ENCODE measurements at places on chromosomes 11 and 22.
A peak's percentile ranks its signal among the peaks of the same experiment; 100 is the strongest.

- DNase-seq = no peak
These were observed 16.2 kb upstream of the CTTN start for GRCh38 chr11:70381872-70382861.

DNA sequence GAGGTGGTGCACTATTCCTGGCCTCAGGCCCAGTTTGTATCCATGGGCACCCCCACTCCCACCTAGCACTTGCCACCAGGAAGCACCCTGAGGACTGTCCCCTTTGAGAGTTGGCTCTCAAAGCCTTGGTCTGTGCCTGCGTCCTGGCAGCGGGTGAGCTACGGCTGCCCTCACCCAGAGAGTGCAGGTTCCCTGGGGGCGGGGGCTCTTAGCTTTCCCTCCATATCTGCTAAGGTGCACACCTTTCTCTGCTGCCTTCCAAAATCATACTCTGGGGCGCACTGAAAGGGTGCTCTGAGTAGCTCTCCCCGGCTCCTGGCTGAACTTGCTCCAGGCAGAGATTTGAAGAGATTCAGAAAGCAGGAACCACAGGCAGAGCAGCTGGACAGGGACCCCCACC, 7.1 kb downstream of the KCNQ1 start:
- DNase-seq = no peak

GRCh38 chr11:128741916-128742315, 48.0 kb downstream of the FLI1 start:
- DNase-seq = no peak

DNA sequence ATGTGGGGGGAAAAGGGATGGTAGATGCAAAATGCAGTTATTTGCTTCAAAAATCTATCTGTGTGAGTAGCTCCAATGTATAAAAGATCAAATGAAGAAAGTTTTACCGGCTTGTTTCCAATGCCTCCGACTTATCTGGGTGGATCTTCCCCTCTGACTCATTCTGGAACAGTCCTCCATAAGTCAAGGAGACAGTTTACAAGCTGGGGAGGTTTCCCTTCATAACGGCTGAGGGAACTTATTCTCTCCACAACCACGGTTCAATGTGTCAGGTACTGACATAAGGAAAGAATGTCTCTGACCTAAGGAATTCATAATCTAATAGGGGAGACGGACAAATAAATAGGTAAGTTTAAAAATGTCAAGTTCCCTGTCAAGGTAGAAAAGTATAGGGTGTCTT, 49.7 kb upstream of the BIRC3 start:
- no peak for DNase-seq

- DNase-seq = no peak
These were observed 67.9 kb downstream of the ENTHD1 start for GRCh38 chr22:39825661-39826102.

DNA sequence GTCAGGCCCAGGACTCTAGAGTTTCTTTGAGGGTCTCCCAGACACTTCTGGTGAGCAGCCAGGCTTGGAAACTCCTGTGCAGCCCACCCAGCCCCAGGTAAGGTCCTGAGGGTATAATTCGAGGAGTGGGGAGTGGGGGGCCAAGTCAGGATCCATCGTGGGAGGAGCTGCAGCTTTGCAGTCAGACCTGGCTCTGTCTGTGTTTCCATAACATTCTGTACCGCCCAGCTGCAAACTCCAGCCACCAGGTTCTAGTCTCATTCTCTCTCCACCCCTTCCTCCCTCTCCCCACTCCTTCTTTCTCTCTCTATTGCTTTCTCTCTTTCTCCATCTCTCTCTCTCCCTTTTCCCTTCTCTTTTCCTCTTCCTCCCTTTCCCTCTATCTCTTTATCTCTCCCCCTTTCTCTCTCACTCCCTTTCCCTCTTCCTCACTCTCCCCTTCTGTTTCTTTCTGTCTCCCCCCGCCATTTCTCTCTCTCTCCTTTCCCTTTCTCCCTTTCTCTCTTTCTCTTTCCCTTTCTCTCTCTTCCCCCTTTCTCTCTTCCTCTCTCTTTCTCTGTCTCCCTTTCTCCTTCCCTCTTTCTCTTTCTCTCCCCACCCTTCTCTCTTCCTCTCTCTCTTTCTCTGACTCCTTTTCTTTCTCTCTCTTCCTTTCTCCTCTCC, 127.2 kb downstream of the MN1 start:
- no peak for DNase-seq

GRCh38 chr11:36404831-36405230, 105.2 kb downstream of the TRAF6 start:
- no peak for DNase-seq

DNA sequence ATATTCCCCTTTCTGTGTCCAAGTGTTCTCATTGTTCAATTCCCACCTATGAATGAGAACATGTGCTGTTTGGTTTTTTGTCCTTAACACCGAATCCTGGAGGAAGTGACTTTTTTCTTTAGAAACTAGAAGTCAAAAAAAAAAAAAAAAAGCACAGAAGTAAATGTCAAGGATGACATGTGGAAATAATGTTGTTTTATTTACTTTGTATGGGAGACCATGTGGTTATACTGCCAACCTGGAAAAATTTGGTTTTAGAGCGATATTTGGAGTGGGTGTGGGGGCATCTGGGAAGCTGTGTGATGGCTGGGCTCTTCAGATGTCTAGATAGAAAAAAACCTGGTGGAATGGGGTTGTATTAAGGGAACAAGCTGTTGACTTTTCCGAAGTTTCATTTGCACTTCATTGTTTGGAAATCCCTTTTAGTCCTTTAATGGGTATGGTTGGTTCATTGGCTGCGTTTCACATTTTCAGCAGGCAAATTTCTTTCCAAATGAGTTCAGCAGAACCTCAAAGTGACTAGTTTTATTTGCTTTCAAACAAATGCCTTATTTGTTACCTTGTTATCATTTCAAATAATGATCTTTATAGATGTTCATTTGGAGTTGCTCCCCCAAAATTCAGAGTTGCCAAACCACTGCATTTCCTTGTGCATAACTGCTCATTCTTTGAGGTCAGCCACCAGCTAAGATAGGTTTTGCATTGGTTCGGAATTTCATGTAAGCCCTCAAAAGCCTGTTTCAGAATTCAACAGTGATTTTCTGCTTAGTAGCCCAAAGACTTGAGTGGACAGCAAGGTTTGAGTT, 508.2 kb downstream of the METTL15 start:
- DNase-seq = no peak

GRCh38 chr11:86592659-86593451, 79.6 kb downstream of the ME3 start:
- DNase-seq = peak; percentile 71

DNA sequence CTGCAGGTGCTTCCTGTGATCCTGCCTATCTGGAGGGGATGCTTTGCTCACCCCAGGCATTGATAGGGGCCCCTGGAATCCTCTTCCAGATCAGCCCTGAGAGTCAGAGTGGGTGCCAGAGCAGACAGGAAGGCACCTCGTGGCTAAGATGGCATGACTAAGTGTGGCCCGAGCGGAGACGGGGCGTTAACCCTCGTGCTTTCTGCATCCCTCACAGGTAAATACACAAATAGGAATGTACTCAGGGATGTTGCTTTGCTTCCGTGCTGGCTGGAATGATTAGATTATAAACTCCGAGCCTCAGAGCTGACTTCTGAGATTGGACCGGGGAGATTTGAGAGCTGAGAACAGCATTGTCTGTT, 312.7 kb upstream of the B3GAT1 start:
- DNase-seq = no peak

- no peak for DNase-seq
These were observed 78.4 kb downstream of the BRD1 start for GRCh38 chr22:49749227-49749626.

DNA sequence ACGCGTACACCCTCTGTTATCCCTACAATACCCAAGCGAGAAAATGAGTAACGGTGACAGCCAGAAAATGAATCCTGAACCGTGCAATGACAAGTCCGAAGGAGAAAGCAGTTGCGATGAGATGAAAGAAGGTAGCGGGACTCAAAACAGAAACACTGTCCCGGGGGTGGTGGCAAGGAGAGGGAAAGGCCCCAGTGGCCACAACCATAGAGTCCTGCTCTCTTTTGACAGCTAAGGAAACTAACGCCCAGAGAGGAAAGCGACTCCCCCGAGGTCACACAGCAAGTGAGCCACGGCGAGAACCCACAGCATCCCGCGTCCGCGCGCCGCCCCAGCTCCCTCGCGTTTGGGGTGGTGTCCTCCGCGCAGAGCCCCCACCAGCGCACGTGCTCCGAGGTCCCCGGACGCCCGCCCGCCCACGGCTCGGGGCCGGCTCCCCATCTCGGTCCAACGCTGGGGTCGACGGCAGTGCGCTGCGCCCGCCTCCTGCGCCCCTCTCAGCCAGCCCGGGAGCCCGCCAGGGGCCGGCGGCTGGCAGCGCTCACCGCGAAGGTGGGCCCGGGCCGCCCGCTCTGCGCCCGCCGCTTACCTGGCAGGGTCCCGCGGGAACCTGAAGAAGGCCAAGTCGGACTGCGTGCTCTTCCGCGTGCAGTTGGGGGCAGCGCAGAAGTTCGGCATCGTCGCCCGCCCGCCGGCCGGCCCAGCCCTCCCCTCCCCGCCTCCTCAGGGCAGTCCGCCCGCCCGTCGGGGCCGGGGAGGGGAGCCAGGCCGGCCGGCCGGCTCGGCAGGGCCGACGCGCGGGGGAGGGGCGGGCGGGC, 564 bp downstream of the THAP12 start:
- peak; percentile 31 for DNase-seq

DNA sequence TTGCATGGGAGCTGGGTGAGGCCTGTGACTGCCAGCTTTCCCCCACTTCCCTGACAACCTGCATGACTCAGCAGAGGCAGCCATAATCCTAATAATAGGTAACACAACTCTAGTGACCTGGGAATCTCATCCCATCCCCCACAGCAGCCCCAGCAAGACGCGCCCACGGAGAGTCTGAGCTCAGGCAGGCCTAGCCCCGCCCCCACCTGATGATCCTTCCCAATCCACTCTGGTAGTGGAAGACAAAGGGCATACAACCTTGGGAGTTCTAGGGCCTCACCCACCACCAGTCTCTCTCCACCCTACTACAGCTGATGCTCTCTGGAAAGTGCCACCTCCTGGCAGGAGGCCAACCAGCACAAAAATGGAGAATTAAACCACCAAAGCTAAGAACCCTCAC, 60.3 kb downstream of the CWF19L2 start:
- no peak for DNase-seq

GRCh38 chr11:86800076-86800959, at the start of gene PRSS23:
Gene PRSS23 (plus strand): TSS chr11:86800542. CDS start chr11:86807644, 7,102 bp downstream.
- no peak for DNase-seq

DNA sequence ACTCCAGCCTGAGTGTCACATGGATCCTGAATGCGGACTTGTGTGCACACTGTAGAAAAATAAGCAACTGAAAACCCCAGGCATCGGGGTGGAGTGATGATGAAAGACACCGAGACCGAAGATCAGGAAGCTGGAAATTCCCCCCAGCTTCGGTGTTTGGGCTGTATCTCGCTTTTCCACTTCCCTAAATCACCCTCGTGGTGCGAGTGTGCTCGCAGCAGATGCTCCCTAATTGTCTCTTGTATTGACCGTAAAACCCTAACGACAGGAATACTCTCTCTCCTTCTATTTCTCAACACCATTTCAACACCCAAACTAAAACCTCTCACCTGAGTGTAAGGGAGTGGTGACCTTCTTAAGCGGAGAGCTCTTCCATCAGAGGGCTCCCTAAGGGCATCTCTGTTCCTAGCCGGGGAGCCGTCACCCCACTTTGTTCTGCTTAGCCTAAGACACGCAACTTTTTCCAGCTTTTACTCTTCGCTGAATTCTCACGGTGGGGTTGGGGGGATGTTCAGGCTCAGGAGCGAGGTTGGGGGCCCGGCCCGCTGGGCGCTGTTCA, 635 bp upstream of the GRK3 start:
- peak; percentile 13 for DNase-seq

- DNase-seq = peak; percentile 31
These were observed 1.6 kb downstream of the NR1H3 start for GRCh38 chr11:47259232-47259977.

GRCh38 chr22:46677323-46678002, 57.3 kb downstream of the GRAMD4 start:
- DNase-seq = no peak

DNA sequence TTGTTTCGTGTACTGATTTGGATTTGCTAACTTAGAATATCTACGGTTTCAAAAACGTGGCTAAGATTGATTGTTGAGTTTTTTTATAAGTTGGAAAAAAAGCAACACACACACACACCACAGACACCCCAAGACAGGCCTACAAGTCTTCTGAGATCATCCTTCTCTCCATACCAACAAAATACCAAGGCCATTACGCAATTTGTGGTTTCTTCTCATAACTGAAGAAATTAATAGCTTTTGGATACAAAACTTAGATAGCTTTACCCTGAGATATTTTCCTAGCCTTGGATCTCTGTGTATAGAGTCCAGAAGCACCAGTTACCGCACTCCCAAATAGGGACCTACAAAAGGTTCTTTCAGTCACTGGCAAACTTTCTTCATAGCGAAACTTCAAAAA, 113.6 kb downstream of the SIK3 start:
- DNase-seq = no peak

- DNase-seq = no peak
These were observed 4.5 kb downstream of the GSTP1 start for GRCh38 chr11:67588136-67588503.

- no peak for DNase-seq
These were observed 8.0 kb upstream of the TLCD5 start for GRCh38 chr11:120316880-120317688.

DNA sequence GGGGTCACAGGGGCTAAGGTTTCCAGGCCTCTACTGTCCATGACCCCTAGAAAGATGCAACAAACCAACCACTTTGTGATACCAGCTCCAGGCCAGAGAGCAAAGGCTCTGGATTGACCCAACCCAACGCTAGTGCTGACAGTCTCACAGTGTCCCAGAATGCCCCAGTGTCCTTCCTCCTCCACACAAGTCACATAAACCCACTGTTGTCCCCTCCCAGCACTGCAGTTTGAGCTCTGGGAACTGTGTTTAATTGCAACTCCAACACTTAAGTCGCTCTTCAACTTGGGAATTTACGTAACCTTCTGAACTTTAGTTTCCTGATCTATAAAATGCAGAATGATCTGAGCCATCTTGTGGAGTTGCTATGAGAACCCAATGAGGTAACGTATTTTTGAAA, 47.5 kb downstream of the PC start:
- no peak for DNase-seq

DNA sequence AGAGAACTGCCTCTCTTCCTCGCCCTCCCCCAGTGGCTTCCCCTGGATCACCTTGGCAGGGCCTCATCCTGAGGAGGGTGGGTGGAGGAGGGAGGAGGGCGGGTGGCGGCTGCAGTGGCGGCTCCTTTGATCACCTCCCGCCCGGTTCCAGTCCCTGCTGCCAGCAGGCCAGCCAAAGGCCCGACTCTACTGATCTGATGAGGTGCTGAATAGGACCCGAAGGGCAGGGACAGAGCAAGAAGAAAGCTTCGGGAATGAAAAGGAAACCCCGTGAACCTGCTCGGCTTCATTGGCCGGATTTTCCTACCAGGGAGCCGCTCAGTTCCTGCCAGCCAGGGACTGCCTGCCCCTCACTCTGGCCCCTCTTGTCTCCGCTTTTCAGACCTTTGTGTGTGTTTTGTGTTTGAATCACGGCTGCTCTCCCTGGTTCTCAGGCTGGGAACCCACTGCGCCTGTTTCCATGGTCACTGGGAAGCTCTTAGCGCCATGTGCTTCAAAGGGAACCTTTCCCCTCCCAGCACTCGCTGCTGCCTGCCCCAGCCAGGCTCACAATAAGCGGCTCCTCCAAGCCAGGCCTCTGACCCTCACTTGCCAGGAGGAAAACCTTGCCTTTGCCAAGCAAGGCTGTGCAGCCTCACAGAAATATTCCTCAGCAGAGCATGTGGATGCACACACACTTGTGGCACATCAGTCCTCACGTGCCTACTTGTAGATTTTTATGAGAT, 56.8 kb downstream of the C22orf31 start:
- no peak for DNase-seq

All from activated T-cell treated with anti-CD3 and anti-CD28 coated beads for 4 hours (primary cell).